Naive thymus-derived CD4-positive, alpha-beta T cell (primary cell): ENCODE measurements at places on chromosomes 2 and 18. TPM values are rescaled to one million over a fixed set of nuclear protein-coding genes. Genes with fewer than 3 reads are reported as not detected.

DNA sequence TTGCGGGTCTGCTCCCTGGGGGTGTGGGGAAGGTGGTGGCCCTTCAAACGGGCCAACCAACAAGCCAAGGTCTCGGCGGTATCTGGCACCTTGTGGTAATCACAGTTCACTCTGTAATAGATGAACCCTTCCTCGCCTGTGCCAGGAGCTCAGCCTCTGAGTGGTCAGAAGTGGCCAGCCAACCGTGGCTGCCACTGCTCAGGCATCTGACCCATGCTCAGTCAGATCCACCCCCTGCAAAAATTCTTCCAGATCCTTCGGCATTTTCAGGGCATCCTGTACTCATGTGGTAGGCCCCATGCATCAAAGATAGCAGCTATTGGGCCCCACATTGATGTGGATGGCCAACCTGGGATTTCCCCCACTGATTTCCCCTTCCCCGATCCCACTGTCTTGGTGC, 39.6 kb upstream of the SERPINE2 start:
- no peaks in the 10 kb centered on the region for H3K4me1 ChIP-seq
- no peak for DNase-seq
- no peak overlapping the region for H3K4me3 ChIP-seq

GRCh38 chr2:241853651-241854341, 4.9 kb downstream of the PDCD1 start:
- H3K27me3 ChIP-seq: no peaks in the 10 kb centered on the region
- H3K27ac ChIP-seq: no peak overlapping the region
- H3K4me1 ChIP-seq: peaks cover 8% of the 10 kb centered on the region

GRCh38 chr2:50538147-50538546, 493.8 kb downstream of the NRXN1 start:
- no peak overlapping the region for H3K27ac ChIP-seq
- DNase-seq: no peak
- H3K36me3 ChIP-seq: no peaks in the 10 kb centered on the region
- H3K4me3 ChIP-seq: no peak overlapping the region

DNA sequence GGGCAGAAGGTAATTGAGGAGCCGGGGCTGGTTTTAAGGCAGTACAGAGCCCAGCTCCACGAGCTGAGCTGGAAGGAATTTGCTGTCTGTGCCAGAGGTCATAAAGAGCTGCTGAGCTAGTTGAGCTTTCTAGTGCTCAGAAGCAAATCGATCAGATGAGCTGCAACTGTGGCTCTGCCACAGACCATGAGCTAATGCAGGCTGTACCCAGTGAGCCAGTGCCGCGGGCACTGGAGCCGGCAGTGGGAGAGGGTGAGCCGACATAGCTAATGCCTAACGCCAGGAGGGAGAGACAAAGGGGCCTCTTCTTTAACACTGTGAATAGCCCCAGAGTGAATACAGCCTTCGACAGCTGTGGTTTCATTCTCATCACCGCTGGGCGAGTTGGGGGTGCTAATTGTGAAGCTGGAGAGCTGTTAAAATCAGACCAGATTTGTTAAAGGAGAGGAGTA, 410.1 kb upstream of the TCF4 start:
- no peaks in the 10 kb centered on the region for H3K36me3 ChIP-seq
- H3K4me3 ChIP-seq: no peak overlapping the region
- no peaks in the 10 kb centered on the region for H3K27me3 ChIP-seq

Gene KCNF1
- total RNA-seq: not detected

Gene NOTO
- not detected for total RNA-seq

Gene QPCT
- total RNA-seq: 0.70 TPM
